ENCODE measurements at places on chromosomes 11 and 22.

DNA sequence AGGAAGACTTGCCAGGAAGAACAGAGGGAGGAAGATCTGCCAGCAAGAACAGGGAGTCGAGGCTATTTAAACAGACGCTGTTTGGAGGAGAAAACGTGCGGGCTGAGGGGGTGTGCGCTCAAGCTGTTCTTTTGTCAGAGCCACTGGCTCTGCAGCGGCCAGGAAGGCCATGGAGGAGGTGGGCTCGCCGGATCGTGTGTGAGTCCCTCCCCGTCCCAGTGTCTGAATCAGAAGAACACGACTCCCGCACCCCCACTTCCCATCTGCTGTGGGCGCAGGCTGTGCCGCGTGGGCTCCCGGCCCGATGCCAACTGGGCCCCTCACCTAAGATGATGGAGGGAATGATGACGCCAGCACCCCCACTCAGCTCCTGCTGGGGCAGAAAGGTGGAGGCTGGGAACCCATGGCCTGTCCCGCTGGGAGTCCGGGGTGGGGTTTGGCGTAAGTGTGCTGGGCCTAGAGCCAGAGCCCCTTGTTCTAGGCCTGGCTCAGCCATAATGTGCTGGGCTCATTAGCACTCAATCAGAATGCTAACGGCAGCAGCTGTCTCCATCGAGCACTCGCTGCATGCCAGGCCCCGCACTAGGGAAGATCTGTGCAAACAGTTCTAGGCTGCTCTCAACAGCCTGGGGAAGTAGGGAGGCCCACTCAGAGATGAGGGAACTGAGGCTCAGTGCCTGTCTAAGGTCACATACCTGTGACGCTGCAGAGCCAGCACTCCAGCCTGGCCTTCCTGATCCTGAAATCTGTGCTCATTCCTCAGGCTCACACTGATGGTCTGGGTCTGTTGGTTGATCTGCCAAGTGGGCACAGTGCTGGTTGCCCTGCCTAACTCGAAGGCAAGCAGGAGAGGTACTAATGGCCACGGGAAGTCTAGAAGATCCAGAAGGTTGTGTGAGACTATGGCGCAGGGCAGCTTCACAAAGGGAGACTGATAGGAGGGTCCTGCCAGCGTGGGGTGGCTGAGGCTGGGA is 11.5 kb downstream of the NPTXR start:
- no peak for ATAC-seq

DNA sequence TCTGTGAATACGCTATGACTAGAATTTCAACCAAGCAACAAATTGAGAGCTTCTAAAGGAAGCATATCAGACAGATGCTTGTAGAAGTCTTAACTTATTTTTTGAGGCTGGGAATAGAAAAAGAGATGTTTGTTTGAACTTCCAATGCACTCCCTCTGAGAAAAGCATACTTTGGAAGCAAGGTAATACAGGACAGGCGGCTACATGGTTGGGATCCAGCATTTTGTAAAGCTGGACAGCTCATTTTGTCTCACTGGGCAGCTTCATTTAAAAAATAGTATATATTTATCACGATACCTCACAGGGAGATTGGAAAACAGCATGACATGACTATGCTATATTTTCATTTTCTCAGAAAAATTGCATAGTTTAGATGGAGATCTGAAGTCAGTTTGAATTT is 821.3 kb upstream of the API5 start:
- no peak for ATAC-seq

DNA sequence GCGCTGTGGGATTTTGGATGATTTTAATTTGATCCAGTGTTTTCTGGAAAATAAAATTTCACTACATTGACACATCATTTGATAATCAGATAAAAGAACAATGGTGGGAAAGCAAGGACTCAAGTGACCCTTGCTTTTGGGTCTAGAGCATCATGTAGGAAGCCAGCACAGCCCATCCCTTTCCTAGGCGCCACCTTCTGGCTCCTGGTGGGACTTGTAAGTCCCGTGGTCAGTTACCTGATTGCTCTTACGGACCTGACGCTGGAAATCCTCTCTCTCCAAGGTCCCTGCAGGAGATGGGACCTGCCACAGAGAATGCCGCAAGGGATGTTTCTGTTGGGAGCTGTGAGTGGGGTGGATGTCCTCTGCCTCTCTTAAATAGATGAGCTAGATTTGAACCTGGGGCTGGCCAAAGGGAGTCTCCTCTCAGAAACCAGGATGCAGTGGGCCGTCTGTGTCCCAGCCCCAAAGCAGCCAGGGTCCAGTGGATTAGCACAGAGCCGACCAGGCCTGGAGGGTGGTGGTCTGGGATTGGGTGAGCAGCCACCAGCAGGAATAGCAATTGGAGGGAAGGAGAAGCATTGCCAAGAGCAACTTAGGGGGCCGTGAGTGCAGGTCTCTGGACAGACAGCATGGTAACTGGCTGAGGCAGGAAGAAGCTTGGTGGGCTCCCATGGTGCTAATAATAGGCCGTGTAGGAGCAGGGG is 21.7 kb downstream of the TIMP3 start:
- no peak for ATAC-seq

- no peak for ATAC-seq
Measured at GRCh38 chr11:73172992-73173656, 31.0 kb upstream of the FCHSD2 start.

DNA sequence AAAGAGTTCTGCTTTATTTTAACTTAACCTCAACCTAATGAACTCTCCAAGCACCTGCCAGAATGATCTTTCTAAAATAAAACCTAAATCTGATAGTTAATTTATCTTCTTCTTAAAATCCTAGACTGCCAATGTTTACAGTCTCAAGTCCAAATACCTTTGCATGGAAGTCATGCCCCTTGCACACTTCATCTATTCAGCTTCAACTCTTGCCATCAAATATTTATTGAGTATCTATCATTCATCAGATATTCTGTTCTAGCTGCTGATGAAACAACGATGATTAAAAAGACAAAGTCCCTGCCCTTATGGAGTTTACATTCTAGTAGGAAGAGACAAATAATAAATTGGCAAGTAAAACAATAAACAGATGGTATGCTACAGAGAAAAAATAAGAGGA is 101.7 kb downstream of the APOL5 start:
- ATAC-seq, result no peak

- no peak for ATAC-seq
Measured at GRCh38 chr11:24234822-24235508, 261.9 kb upstream of the LUZP2 start.

- ATAC-seq, result no peak
Measured at GRCh38 chr11:9219572-9219971, 45.6 kb downstream of the DENND5A start.

DNA sequence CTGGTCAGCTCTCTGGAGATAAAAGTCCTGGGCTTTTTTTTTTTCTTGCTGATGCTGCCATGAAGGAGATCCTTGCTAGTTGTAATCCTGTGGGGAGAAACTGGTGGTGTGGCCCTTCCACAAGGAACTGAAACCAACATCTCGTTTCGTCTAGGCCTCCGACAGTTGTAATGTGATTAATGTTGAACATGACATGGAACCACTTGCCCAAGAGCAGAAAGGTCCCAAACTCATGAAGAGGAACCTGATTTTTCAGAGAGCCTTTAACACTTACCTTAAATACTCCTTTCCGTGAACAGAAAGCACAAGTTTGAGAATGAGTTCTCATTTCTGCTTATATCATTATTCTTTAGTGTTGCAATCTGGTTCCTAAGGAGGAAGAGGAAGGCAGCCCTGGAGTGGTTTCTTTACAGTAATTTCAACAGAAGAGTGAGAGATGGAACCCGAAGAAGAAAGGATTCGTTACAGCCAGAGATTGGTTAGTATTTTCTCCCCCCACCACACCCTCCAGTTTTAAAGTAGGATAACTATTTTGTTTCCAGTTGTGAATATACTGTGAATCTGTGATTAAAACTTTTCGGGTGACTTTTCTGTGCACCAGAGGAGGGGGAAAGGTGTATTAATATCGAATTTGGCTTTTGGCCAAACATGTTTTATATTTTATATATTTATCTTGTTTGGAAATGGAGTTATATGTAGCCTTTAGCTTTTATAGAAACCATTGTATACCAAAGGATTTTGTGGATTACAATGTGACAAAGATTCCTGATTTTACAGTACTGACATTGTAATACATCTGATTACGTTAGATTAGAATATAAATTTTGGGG is 2.0 kb downstream of the KDM2A start:
- no peak for ATAC-seq

DNA sequence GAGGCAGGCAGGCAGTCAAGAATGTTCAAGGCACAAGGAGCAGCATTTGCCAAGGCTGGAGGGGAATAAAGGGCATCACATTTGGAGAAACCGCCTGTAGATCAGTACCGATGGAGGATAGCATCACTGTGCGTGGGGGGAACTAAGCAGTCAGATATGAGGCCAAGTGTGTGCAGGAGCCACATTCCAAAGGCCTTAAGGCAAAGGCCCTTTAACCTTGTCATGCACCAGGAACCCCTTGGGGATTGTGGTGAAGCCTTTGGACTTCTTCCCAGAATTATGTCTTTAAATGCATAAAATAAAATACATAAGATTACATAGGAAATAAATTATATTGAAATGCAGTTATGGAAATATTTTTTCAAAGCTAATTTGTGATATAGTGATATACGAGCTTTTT is 532.1 kb downstream of the BUD13 start:
- ATAC-seq, result no peak

DNA sequence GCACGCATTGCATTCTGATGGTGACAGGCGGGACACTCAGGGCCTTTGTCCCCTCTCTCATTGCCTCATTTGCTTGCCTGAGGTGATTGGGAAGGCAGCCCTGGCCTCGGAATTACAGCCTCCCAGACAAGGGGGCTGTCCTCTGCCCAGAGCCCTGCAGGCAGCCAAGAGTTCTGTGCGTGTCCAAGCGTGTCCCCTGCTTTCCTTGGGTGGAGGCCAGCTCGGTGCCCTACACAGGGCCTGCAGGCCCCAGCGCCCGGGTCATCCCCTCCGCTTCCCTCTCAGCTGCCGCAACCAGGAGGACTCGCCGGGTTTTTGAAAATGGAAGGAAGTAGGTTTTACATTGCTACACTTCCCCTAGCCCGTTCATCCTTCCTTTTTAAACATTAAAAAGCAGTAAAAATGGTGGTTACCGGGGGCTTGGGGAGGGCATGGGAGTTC is 1.9 kb downstream of the GRAMD4 start:
- peak; percentile 35 for ATAC-seq
